ENCODE measurements at places on chromosomes 5 and 9.

GRCh38 chr5:159422361-159422760 lies 92.1 kb upstream of the IL12B start:
- no peak for DNase-seq

- DNase-seq = no peak
Measured at GRCh38 chr9:116901260-116901659, 214.2 kb downstream of the TRIM32 start.

DNA sequence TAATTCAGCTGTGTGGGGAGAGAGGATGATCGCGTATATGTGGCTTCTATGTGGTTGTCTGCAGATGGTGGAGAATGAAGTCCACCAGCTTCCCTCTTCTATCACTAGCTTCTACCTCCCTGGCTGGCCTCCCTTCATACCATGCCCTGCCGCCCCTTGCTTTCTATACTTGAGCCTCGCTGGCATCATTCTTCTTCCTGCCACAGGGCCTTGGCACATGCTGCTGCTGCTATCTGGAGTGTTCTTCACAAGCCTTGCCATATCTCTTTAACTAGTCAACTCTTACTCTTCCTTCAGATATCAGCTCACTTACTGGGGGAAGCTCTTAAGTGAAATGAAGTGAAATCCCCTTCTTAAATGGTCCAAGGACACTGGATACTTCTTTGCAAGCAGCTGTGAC lies 100.4 kb downstream of the FGF1 start:
- DNase-seq = no peak

DNA sequence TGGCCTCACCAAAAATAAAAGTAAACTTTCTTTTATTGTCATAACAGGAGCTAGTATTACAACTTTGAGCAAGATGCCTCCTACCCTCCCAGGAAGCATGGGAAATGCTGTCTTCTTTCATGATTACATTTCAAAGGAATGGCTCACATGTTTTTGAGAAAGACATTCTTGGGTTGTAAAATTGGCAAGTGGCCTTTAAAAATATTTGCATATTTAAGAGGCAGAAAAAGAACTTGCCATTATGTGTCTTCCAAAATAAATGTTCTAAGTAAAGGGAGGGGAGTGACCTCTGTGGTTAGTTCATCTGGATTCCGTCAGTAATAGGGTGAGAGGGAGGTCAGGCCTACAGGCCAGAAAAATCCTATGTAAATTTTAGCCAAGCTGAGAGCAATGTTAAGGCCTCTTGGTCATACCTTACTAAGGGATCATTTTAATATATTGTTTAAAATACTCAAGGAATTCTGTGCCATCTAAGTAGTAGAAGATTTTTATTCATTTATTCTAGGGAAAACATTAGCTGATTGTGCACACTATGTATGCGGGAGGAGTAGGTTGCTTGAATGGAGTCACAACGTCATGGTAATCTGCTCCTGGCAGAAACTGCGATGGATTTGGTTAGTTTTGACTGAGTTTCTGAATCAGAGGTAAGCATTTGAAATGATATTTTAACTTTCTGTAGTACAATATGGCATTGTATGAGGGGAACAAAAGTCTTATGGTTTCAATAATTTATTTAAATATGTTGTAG lies 1485.7 kb upstream of the CDH9 start:
- DNase-seq = no peak

GRCh38 chr5:911601-912000 lies 18.9 kb downstream of the TRIP13 start:
- no peak for DNase-seq

- DNase-seq = no peak
Measured at GRCh38 chr5:173581408-173582215, 34.8 kb downstream of the BOD1 start.

DNA sequence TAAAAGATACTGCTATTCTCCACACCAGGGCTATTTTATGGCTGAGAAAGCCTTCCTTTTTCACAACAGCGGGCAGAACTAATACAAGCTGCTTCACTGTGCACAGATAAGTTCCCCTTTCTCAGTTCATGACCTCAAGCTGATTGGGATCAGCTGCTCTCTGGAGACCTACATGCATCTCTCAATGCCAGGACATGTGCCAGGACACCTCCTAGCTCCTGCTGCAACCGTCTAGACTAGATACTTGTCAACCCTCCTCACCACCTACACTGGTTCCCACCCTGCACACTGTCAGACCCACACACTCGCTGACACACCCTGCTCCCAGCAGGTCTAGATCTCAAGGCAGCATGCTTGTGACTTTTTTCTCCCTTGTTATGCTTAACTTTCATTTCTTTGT lies 39.8 kb downstream of the STARD4 start:
- no peak for DNase-seq

- DNase-seq = no peak
Measured at GRCh38 chr9:114513055-114513958, 8.0 kb upstream of the WHRN start.

DNA sequence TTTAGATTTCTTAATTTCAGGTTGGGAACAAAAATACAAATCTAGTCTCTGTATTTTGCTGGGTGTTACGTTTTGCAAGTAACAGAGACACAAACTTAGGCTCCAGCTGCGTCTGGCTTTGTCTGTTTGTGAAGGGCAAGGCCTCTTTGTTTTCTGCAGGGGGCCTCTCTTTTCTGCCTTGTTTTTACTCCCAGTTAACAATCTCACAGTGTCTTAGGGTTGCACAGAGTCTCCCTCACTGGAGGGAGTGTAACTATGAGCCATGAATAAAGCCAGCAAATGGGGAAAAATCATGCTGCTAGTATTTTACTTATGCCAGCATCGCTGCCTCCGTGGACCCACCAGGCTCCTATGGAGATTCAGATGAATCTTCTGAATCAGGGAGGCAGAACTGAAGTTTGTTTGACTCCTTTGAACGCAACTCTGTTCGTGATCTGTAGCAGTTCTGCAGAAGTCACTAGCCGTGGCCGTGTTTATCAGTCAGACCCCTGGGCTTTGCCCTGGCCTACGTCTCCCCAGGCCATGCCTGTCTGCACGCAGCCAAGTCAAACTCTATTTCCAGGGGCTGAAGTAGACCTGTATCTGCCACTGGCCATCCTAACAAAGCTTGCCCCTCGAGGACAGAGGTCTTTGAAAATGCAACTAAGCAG lies 77.2 kb downstream of the ATP10B start:
- no peak for DNase-seq

DNA sequence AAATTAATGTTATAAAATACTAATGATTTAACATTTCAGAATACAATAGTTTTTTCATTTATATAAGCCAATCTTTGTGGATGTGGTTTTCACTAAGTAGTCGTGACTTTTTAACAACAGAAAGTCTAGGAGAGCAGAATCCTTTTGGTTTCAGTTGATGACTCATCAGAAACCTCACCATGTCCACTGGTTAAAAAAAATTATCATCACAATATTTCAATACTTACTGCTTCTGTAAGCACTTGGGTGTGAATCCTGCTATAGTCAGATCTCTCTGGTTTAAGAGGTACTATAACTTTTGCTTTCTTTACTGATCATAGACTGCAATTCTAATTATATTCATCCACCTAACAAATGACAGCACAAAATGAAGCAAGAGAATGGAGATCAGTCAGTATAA lies 77.2 kb downstream of the MRPS30 start:
- no peak for DNase-seq

DNA sequence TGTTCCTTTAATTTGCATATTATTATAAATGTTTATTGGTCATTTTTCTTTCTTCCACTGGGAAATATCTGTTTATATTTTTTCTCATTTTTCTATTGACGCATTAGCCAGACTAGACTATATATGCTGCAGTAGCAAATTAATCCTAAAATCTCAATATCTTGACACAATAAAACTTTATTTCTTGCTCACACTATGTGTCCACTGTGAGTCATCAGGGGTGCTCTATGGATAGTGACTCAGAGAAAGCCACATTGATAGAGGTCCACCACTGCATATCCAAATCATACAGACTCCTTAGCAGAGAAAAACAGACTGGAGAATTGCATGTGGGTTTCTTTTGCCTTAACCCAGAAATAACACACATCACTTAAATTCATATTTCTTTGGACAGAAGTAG lies 20.8 kb downstream of the OR1L3 start:
- no peak for DNase-seq

DNA sequence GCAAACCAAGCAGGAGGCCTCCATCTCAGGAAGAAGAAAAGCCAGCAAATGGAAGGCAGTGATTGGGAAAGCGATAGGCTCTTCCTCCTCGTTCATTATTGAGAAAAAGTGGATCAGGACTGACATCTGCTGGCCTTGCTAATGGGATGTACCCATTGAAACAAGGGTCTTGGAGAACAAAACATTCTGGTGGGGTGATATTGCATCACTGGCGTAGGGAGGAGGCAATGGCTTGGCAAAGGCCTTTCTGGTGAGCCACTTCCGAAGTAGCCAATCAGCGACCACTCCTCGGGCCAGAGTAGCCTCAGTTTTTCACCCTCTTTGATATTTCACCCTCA lies 86.7 kb upstream of the NFIB start:
- no peak for DNase-seq

DNA sequence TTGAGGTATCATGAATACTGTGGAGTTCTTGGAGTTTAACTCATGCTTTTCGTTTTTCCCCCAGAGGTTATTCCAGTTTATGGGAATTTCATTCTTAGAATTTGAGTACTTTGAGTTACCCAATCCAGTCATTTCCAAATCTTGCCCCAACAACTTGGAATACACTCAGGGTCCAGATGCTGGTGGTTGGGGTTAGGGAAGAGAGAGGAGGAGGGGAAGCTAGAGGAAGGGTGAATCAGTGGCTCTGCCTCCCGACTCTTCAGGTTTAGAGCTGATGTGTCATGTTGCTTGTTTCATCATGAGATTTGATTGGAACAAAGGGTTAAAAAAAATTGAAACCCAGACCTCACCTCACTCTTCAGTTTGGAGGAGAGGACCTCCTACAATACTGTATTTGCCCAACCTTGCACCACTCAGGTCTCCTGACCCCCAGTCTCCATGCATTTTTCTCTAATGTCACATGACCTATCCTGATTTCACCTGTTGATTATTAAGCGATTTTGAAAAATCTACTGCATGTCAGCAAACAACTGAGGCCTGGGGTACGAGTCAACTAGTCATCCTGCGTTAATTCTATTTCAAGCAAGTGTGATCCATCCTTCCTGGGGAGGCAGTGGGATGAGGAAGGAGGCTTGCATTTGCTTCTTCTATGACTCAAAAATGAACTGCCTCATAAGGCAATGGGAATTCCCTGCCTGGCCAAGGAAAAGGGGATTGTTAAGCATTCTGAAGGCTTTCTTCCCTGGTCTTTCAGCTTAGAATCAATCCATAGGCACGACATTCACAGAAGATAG lies 6.2 kb upstream of the SLC1A3 start:
- no peak for DNase-seq

- no peak for DNase-seq
Measured at GRCh38 chr5:175687231-175687701, 29.4 kb downstream of the HRH2 start.

DNA sequence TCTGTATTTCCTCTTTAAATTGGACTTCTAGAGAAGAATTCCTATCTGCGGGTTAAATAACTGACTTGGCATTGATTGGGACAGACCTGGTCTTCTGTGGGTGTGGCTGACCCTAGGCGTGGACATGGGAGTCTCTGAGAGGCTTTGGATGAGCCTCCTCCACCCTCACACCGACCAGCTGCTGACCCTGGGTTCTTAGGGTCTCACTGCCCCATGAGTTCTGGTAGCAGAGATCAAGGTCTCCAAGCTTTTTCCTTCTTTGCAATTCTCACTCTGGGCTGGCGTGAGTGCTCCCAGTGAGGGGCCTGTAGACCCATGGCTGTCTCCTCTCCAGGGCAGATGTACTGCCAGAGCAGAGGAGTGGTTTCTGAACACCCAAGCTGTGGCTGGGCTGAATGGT lies 41.6 kb upstream of the PITX1 start:
- no peak for DNase-seq

GRCh38 chr9:111000202-111000601 lies 38.1 kb downstream of the LPAR1 start:
- DNase-seq = no peak

DNA sequence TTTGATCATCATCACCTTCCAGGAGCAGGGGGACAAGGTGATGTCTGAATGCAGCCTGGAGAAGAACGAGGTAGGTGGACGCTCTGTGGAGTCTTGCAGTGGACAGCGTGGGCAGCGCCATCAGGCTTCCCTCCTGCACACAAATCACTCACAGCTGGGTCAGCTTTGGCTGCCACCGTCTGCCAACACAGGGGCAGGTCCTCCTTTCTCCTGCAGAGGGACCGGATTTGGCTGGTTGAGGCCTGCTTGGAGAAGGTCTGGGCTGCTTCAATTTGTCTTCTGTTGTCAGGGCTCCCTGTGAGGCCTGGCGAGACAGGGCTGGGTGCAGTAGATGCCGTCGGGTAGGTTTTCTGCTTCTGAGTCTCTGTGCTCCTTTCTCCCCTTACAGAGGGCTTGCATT lies 180.6 kb downstream of the CACNA1B start:
- no peak for DNase-seq

- DNase-seq = no peak
Measured at GRCh38 chr9:119838210-119838609, 469.0 kb upstream of the BRINP1 start.

GRCh38 chr9:38118862-38119438 lies 49.9 kb upstream of the SHB start:
- DNase-seq = no peak

DNA sequence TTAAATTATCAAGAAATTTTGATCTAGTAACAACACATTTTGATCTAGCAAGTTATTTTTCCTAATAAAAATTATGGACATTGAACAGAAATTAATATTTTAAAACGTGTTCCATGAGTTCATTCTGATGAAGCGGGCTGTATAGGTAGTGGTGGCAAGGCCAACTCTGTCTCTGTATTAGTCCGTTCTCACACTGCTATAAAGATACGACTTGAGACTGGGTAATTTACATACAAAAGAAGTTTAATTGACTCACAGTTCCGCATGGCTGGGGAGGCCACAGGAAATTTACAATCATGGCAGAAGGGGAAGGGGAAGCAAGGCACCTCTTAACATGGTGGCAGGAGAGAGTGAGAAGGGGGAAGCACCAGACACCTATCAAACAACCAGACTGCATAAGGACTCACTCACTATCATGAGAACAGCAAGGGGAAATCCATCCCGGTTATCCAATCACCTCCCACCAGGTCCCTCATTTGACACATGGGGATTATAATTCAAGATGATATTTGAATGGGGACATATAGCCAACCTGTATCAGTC lies 61.2 kb downstream of the TMEM232 start:
- no peak for DNase-seq

GRCh38 chr9:4192450-4192849 lies 107.4 kb downstream of the GLIS3 start:
- DNase-seq = no peak

DNA sequence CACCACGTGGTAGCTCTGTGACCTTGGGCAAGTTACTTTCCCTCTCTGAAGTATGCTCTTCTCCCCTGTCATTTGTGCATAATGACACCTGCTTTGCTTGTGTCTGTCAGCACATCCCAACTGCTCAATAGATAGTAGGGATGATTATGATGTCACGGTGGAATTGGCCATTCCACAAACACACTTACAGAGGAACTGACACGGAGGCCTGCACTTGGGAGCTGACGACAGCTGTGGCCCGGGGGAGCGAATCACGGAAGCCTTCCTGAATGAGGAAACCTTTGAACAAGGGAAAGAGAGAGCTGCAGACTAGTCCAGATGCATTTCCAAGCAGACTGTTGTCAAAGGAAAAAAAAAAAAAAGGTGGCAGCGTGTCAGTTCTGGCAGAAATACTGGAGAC lies 21.0 kb downstream of the TLX3 start:
- no peak for DNase-seq

GRCh38 chr5:1089621-1090040 lies 22.2 kb downstream of the SLC12A7 start:
- DNase-seq = no peak
